ENCODE measurements at places on chromosomes 11 and 22.

DNA sequence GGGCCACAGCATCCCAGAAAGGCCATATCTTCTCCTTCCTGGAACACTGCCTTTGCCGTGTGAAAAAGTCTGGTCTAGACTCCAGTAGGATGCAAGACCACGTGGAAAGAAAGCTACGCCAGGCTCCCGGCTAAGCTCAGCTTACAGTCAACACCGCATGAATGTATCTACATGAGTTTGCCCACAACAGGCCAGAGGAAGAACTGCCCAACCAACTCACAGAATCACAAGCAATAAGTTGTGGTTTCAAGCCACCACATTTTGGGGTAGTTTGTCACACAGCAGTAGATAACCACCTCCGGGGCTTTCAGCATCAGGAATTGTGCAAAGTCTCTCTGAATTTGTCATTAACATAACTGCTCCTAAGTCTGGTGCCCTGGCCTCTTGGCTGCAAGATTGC is 27.3 kb downstream of the HSPA8 start:
- no peak for DNase-seq

GRCh38 chr11:120327311-120327710 is 2.2 kb downstream of the TLCD5 start:
- DNase-seq: no peak

- no peak for DNase-seq
Measured at GRCh38 chr22:43501878-43502277, 90.1 kb downstream of the MPPED1 start.

- no peak for DNase-seq
Measured at GRCh38 chr11:47010179-47010578, 73.6 kb downstream of the CSTPP1 start.

- no peak for DNase-seq
Measured at GRCh38 chr22:50548040-50548920, 2.6 kb downstream of the KLHDC7B start.

- DNase-seq: no peak
Measured at GRCh38 chr11:18575361-18575760, 13.2 kb downstream of the UEVLD start.

GRCh38 chr11:101510591-101510990 is 73.2 kb downstream of the TRPC6 start:
- DNase-seq: no peak

GRCh38 chr22:25496396-25497064 is 67.9 kb upstream of the GRK3 start:
- no peak for DNase-seq

- no peak for DNase-seq
Measured at GRCh38 chr11:130947481-130947880, 31.2 kb upstream of the SNX19 start.

DNA sequence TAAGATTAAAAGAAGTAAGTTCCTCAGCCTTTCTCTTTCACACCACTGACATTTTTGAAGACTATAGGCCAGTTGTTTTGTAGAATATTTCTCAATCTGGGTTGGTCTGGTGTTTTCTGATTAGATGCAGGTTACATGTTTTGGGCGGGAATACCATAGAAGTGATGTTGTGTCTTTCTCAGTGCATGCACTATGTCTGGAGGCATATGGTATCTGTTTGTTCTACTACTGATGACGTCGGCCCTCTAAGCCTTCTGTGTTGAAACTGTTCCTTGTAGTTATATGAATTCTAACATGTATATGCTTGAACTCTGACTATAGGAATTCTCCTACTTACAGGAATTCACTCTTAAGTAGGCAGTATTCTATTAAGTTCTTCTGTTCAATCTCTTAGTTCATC is 21.6 kb downstream of the ZFTA start:
- no peak for DNase-seq

GRCh38 chr11:59660621-59661020 is 8.2 kb downstream of the PATL1 start:
- DNase-seq: no peak

GRCh38 chr22:37262346-37262745 is 18.3 kb upstream of the RAC2 start:
- no peak for DNase-seq

- DNase-seq: no peak
Measured at GRCh38 chr11:131235328-131236298, 134.8 kb upstream of the NTM start.

- no peak for DNase-seq
Measured at GRCh38 chr22:26527167-26527566, 14.9 kb upstream of the TFIP11 start.

DNA sequence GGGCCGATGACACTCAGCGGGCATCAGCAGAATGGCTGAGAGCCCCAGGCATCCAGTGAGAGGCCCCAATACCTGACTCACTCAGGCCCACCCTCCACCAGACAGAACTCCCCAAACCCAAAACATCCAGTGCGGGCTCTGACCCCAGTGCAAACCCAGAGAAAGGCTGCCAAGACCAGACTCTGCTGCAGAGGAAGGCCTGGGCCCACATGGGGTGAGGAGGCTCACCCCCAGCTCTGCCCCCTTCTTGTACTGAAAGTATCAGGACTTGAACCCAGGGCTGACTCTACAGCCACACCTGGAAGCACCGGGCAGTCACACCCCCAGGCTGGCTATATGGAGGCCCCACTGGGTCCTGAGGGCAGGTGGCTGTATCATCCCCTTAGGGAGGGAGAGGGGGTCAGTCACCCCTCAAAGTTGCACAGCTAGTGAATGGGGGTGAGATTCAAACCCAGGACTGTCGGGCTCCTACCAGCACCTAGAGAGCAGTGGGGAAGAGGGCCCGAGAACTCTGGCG is 49.3 kb downstream of the IGLL1 start:
- DNase-seq: no peak

GRCh38 chr22:46851941-46852340 is 89.5 kb downstream of the TBC1D22A start:
- DNase-seq: no peak

DNA sequence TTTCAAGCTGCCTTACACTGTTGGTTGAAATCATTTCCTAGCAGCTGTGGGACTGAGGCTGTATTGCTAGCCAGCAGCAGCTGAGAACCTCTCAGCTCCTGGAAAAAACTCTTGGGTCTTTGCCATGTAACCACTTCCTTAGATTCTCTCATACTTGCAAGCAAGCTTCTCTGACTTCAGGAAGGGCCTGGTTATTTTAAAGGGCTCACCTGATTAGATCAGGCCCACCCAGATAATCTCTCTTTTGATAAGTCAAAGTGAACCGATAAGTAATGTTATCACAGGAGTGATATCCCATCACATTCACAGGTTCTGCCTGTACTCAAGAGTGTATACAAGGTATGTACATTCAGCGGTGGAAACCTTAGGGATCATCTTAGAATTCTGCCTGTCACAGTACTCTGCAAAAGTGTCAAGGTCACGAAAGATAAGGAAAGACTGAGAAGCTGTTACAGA is 7.4 kb upstream of the CLPB start:
- DNase-seq: no peak

- peak; percentile 9 for DNase-seq
Measured at GRCh38 chr11:18171377-18172000, 1.1 kb upstream of the MRGPRX4 start.

DNA sequence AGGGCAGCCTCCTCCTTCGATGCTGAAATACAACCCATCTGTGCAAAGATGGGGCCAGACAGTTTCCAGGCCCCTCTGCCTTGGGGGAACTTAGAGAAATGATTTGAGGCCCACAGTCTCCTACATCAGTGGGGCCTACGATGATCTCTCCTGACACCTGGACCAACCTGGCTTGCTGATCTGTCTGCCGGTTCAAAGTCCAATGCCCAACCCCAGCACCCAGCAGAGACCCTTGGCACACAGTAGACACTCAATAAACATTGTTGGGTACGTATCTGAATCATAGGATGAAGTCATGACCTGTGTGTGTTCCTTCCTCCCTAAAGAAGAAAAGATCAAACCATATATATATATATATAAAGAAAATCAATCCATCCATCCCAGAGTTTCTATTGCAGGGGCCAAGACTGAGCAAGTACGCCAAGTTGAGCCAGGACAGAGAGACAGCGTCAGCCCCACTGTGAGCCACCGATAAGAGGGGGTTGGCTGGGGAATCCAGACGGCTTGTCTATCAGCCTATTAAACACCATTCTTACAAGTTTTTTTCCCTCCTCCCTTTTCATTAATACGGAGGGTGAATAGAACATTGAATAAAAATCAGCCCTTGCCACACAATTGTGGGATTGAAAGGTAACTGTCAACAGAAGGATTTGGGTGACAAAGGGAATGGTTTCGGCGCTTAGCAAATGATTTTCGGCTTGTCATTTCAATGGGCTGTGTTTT is 244.1 kb downstream of the MN1 start:
- DNase-seq: no peak

- no peak for DNase-seq
Measured at GRCh38 chr11:11519184-11519583, 102.6 kb downstream of the GALNT18 start.

- no peak for DNase-seq
Measured at GRCh38 chr22:20084547-20085413, 4.7 kb downstream of the DGCR8 start.

GRCh38 chr11:8814209-8814922 is 96.6 kb upstream of the AKIP1 start:
- no peak for DNase-seq

DNA sequence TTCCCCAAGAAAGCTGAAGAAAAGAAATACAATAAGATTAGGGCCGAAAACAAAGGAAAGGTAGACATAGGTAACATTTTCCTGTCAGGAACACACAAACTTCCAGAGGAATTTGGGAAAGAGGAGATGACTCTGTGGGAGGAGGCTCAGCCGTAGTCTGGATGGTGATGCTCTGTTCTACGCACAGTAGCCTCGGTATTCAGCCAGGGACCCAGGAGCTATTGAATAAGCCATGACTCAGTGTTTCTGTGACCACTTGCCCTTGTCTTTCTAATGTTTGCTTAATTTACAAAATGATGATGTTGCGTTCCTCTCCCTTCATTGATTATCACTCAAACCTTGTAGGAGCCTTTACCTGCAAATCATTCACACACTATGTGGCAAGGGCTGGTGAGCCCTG is 745.0 kb downstream of the NTM start:
- no peak for DNase-seq

DNA sequence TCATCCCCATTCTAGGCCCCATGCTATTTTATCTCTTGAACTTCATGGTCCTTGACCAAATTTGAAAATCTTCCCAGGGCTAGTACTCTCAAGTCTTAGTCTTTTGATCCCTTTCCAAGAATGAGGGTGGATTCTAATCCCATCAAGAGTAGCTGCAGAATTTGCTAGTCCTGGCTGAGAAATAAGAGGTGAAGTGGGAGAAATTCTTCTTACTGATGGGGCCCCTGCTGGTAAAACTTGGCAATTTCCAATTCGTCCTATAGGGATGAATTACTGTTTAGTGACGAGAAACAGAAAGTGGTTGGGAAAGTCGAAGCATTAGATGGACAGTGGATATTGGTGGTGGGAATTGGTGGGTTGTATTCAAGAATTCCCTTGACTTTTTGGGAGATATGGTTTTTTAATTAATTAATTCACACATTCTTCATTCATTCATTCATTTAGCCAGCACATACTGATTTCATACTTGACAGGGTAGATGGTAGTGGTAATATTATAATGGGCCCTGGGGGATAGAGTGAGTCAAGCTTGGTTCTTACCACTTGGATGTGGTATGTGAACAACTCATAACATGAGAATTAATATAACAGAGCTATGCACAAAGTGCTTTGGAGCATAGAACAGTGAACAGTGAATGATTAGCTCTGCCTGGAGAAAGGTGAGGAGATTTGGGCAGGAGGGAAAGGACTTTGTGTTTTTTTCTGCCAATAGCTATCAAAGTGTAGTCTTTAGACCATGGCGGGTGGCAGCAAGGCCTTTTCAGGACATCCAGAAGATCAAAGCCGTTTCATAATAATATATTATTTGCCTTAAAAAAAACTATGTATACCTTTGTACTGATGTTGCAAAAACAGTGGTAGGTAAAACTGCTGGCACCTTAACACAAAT is 103.8 kb downstream of the STIM1 start:
- DNase-seq: no peak

DNA sequence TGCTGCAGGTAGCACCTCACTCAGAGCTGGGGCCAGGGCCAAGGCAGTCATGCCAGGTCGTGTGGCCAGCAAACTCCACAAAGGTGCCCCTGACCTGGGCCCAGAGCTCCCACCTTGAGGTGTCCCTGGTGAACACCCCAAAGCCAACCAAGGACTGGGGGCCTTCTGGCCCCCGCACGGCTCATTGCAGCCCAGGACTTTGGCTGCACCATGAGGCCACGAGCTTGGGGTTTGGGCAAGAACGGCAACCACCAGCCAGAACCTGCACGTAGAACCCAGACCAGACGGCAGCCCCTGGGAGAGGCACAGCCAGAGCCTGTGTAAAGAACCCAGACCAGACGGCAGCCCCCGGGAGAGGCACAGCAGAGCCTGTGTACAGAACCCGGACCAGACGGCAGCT is 7.8 kb downstream of the LRRC56 start:
- no peak for DNase-seq

Measured in NCI-H748 treated with DMSO at 0.1 percent for 48 hours (cell line).